ENCODE measurements at places on chromosomes 7 and 10.

- no peak for DNase-seq
Measured at GRCh38 chr10:131099028-131099726, 212.3 kb downstream of the TCERG1L start.

GRCh38 chr7:2621948-2622640 lies 9.7 kb upstream of the TTYH3 start:
- no peak for DNase-seq

GRCh38 chr7:90681336-90682022 lies 85.4 kb downstream of the CDK14 start:
- no peak for DNase-seq

GRCh38 chr7:127974446-127975035 lies 56.7 kb downstream of the LRRC4 start:
- no peak for DNase-seq

DNA sequence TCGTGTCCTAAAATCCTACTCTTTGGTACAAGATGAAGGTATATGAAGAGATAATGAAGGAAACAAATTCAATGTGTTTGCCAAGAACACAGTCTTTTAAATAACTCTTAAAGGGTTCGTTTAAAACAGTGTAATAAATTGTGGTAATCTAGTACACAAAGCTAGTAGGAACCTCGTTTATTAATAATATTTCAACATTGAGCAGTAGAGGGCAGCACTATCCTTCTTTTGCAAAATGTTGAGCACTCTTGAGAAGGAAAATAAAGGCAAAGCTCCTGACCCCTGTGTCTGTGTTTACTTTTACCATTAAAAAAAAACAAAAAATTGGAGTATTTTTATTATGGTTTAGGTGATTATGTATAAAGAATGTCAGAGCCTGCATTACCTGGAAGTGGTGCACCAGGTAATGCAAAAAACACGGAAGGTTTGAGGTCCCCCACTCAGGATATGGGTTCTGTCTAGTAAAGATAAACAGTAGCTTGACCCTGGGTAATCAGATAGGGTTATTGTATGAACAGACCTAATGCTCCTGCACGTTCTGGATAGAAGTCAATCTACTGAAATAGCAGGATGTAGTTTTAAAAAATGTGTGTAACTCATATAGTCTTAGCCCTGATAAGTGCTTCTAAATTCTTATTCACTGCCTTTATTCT lies 5.7 kb upstream of the GOT1 start:
- DNase-seq: no peak

DNA sequence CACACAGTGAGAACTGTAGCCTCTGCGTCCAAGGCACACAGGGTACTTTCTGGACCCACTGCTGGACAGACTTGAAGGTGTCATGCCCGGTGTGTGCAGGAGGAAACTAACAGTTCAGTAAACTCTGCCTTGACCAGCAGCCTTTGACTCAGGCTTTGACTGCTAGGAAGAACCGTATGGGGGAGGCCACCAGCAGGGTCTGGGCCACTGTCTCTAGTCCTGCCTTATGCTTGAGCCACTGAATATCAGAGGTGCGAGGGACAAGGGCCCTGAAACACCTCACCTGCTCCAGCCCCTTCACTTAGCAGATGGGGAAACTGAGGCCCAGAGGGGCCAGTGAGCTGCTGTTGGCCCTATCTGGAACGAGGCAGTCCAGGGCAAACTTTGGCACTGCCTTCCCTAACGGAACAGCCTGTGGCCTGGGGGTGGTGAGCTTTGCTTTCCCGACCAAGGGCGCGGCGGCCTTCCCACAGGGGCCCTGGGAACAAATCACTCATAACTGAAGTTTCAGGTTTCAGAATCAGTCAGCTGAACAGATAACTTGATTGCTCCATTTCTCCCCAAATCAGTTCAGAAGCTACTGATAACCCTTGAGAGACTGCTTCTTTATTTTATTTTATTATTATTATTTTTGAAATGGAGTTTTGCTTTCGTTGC lies 130.0 kb downstream of the FAM53B start:
- no peak for DNase-seq

- no peak for DNase-seq
Measured at GRCh38 chr10:12400266-12400931, 51.1 kb downstream of the CAMK1D start.

DNA sequence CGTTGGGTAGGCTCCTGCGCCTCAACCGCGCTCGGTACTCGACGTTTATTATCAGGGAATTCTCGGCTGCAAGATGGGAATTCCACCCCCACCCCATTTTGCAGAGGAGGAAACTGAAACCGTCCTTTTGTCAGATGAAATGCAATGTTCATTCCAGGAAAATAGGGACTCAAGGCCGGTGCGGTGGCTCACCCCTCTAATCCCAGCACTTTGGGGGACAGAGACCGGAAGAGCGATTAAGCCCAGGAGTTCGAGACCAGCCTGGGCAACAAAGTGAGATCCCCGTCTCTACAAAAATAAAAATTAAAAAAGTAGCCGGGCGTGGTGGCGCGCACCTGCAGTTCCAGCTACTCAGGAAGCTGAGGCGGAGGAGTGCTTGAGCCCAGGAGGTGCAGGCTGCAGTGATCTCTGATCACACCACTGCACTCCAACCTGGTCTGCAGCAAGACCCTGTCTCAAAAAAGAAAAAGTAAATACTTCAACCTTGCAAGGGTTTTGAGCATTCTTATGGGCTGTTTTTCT lies 720 bp upstream of the RFC2 start:
- DNase-seq: no peak

DNA sequence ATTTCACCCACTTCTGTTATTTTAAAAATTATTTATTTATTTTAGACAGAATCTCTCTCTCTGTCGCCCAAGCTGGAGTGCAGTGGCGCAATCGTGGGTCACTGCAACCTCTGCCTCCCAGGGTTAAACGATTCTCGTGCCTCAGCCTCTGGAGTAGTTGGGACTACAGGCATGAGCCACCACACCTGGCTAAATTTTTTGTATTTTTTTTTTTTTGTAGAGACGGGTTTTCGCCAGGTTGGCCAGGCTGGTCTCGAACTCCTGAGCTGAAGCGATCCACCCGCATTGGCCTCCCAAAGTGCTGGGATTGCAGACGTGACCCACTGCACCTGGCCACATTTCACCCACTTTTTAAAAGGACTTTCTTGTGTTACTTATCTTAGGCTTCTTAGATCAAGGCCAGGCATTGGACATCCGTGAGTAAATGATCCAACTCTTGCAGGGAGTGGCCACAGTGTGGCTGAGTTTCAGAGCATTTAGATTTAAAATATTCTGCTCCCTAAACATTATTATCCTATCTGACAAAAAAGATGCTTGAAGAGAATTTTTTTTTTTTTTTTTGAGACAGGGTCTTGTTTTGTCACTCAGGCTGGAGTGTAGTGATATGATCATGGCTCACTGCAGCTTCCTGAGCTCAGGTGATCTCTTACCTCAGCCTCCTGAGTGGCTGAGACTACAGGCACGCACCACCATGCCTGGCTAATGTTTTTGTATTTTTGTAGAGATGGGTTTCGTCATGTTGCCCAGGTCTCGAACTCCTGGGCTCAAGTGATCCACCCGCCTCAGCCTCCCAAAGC lies 14.4 kb downstream of the SNX10 start:
- no peak for DNase-seq

DNA sequence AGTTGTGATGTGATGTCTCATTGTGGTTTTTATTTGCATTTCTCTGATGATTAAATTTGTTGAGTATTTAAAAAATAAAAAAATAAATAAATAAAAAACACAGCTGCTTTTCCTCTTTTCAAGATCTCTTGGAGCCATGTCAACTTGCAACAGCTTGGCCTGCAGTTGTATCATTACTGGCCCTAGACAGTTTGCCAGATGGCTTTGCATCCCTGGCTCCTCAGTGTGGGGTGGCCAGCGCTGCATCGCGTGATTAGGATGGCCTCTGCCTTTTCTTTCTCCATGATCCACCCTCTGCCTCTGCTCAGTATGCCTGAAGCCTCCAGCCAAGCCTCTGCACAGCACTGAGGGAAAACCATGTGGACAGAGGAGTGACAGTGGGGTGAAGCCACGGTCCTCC lies 96.8 kb downstream of the PPP1R3C start:
- no peak for DNase-seq

- DNase-seq: no peak
Measured at GRCh38 chr10:30114401-30114800, 55.0 kb upstream of the JCAD start.

GRCh38 chr10:78980354-78980753 lies 88.4 kb upstream of the ZMIZ1 start:
- DNase-seq: no peak

GRCh38 chr10:15353471-15354017 lies 17.5 kb downstream of the FAM171A1 start:
- no peak for DNase-seq

DNA sequence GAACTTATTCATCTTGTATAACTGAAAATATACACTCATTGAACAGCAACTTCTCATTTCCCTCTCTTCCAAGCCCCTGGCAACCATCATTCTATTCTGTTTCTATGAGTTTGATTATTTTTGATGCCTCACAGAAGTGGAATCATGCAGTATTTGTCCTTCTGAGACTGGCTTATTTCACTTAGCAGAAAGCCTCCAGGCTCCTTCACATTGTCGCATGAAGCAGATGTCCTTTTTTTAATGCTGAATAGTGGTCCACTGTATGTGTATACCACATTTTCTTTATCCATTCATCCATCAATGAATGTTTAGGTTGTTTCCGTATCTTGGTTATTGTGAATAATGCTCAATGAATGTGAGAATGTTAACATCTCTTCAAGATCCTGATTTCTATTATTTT lies 238.2 kb upstream of the KLF14 start:
- no peak for DNase-seq

DNA sequence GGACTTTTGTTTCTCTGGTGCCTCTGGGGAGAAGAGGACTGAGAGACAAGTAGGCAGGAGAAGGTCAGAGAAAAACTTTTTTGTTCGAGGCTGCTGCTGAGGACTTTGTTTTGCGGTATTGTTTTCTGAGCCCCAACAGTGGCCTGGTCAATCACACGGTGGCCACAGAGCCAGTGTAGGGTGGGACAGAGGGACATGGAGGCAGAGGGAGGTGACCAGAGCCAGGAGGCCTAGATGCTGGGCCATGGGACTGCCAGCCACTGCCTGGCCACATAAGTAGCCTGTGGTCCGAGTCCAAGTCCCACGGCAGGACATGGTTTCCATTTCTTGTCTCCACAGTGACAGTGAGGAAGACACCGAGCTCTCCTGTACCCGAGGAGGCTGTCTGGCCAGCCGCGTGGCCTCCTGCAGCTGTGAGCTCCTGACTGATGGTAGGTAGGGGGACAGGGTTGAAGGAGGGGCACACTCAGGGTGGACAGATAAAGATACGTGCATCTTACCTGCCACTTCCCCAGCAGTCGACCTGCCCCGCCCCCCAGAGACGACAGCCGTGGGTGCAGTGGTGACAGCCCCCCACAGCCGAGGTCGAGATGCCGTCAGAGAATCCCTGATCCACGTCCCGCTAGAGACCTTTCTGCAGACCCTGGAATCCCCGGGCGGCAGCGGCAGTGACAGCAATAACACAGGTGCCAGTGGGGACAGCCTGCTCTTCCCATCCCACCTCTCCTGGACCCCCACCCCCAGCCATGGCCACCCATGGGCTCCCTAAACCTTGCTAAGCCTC lies 27.5 kb downstream of the SH2B2 start:
- DNase-seq: no peak

DNA sequence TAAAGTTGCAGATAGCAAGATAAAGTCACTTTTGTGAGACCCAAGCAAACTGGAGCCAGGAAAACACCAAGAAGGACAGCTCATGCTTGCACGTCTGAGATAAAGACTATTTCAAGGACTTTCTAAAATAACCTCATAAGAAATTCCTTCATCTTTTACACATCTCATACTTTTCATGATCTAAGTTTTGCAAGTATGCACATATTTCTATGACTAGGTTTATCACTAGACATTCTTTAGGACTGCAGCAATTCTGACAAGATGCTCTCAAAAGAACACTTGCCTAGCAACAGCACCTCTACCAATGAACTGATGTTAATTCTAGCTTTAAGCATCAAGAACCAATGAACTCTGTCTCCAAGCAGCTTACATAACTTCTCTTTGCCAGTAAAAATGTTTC lies 457.6 kb downstream of the SEMA3D start:
- DNase-seq: no peak

DNA sequence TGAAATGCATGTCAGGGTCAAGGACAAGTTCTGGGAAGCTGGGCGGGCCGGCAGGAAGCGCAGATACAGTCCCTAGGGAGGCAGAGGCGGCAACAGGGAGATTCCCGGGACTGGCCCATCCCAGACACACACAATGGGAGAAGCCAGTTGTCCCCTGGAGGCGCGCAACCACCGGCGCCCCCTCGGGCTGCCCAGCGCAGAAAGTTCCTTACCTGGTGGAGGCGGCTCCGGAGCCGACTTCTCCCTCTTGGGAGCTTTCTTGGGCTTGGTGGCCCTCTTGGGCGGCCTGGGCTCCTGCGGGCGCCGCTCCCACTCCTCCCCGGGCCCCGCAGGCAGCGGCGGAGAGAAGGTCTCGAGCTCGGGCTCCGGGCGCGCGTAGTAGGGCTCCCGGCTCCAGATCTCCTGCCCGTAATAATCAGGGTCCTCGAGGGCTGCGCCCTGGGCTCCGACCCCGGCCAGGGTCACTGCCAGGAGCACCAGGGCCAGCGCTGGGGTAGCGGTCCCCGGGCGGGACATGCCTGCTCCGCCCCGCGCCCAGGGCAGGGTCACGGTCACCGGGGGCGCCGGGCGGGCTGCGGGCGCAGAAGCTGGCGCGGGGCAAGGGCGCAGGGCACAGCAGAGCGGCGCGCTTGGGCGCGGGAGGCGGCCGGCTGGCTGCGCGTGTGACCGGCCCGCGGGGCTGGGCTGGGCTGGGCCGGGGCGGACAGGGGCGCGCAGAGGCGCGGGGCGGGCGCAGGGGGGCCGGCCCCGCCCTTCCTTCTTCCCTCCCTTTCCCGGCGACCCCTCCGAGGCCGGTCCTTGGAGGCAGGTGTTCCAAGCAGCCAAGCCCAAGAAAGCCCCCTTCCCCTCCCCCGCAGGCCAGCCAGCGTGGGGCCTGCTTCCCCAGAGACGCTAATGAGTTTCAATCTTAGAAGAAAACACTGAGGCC lies at the start of gene CPXM2:
Gene CPXM2, minus strand, starts transcription at position 664 of the 928 bp plus-strand sequence. Its CDS starts 148 bp downstream, at position 516.
- DNase-seq: no peak

DNA sequence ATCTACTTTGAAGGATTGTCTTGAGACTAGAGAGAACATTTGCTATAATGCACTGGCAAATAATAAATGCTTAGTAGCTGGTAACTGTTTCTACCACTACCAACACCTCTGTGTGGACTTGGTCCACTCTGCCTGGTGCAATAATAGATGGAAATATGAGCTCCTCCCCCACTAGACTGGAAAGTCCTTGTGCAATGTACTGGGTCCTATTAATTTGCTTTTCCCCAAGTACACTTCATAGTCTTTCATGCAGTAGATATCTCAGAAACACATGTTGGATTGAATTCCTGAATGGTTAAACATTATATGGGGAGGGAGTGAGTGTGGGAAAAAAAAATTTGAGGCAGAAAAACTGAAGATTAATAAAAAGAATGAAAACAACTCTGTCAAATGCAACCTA lies 119.3 kb downstream of the C10orf90 start:
- no peak for DNase-seq

All from effector memory CD8-positive, alpha-beta T cell (primary cell).